Kidney glomerular epithelial cell (primary cell): ENCODE measurements at places on chromosomes 2 and 18.

- DNase-seq: no peak
Measured at GRCh38 chr2:59440491-59440890, 1113.0 kb downstream of the BCL11A start.

GRCh38 chr2:209463835-209464234, 40.0 kb downstream of the MAP2 start:
- no peak for DNase-seq

DNA sequence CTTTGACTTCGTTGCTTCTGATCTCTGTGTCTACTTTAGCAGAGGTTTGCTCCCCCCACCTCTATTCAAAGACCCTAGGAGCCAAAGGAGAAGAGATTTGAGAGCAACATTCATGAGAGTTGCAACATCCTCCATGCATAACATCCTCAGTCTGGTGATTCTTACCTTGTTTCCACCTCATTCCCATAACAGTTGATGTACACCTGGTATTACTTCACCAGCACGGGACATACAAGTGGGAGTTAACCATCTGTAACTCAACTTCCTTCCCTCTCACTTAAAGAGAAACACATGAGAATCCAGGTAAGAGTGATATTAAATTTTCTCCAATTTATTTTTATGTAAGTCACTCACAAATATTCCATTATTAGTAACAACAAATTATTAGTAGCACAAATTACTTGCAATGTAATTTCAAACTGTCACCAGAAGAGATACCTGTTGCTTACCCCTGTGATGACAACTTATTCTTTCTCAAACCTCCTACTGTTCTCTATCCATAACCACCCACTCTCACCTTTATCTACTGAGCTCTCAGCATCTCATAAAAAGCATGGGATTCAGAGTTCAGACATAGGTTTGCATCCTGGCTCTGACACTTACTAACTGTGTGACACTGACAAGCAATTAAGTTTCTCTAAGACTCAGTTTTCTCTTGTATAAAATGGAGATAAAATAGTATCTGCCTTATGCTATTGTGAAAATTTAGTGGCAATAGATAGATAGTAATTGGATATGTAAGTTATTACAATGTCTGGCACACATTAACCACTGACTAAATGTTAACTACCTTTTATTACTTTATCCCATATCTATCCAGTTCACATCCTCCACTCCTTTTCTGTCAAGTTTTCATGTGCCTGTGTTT, 184.6 kb upstream of the SRD5A2 start:
- no peak for DNase-seq

DNA sequence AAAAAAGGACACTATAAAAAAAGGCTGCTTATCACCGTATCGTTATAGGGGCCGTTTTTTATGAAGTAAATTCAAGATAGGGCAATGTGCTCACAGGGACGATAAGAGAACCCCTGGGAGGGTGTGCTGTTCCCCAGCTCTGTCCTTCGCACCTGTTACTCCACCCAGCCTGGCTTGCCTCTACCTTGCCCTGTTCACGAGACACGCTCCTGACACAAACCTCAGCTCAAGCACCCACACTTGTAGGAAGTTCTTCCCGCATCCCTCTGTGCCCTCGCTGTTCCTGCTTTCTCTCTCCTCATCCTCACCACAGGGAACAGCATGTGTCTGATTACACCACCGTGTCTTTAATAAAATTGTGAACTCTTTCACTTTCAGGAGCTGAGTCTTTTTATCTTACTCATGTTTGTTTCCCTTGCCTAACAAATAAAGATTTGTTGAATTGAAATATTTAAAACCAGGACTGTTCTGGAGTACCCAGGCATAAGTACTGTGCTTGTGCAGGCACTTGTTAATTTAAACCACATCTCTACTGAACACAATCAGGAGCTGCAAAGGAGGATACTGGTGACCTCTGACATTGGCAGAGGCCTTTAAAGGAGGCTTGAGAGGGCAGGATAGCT, 26.0 kb upstream of the KIDINS220 start:
- no peak for DNase-seq

- DNase-seq: no peak
Measured at GRCh38 chr18:9786631-9787030, 78.5 kb downstream of the RAB31 start.

DNA sequence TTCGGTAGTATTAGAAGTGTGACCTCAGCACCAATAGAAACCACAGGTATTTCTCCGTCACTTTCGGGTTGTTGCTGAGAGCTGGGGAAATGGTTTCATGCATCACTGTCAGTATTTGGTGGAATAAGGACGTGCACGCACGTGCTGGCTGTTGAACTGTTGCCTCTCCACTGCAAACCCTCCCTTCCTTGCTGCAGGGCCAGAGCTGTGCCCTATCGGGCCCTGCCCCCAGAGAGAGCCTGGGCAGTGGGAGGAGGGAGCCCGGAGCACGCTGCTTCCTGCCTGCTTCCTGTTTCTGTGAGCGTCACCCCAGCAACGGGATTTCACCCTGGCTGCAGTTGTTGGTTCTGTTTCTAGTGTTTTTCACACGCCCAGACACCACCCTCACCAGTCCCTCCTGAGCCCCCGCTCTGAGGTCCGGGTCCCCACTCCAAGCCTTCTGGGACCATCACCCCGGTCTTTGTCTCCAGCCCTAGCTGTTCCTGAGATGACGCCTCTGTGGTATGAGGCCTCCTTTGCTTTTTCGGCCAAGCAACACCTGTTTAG, 47.4 kb downstream of the LRRFIP1 start:
- peak; percentile 89 for DNase-seq

DNA sequence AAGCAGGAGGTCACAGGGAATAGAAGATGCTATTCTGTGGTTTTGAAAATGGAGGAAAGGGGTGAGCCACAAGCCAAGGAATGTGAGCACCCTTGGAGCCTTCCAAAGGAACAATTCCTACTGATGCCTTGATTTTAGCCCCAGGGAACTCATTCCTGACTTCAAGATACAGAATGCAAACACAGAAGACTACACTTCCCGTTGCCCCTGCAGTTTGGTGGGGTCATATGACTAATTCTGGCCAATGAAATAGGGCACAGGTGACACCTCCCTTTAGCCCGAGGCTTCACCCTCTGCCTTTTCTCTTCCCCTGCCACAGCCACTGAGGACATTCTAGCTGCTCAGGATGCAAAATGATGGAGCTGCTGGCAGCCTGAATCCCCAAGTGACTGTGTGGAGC, 126.1 kb downstream of the INHBB start:
- DNase-seq: no peak

DNA sequence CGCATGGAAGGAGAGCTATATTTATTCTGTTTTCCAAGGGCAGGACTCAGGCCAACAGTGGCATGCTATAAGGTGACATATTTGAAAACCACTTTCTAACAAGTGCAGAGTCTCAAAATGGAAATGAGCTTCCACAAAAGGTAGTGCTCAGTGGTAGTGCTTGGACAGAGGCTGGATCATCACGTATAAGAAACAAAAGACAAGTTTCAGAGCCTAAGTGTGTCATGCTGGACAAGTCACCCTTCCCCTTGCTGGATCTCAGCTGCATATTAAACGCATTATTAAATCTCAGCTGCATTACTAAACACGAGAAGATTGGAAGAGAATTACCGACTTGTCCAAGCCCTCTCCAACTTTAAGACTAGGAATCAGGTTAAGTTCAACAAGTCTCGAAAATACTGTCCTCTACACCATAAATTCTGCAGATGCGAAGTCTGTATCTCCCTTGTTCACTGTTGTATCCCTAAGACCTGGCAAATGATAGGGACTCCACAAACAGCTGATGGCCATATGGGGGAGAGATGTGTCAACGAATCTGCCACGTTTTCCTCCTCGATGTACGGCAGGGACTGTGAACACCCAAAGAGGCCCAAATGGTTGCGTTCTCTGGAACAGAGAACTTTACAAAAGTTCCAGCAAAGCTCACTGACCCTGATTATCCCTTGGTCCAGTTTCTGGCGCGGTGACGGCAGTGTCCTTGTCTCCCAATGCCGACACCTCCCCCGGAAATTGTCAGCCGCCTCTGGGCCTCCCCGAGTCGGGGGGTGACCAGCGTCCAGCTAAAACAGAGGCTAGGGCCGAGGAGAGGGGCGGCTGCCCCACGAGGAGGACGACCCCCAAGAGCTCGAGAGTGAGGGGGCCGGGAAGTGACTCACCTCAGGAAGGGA, 611 bp downstream of the NOL10 start:
- peak; percentile 4 for DNase-seq

DNA sequence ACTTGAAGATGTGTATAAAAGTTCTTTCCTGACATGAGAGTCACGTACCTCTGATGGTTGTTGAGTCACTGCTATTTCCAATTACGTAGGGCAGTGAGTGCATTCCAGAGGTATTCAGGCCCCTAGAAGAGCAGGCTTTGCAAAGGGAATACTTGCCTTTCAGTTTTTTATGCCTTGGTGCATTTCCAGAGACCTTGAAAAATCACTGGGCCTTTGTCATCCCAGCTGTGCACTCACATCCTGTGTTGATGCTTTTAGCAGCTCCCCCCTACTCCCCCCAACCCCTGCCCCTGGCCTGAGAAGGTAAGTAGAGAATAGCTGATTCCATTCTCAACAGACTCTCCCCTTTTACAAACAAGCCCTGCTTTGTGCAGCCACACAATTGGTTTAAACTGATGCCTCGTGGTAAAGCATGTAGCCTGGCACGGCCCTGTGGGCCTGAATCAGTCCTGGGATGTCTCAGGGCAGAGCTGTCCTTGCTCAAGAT, 174.2 kb downstream of the PRPF40A start:
- peak; percentile 93 for DNase-seq

- no peak for DNase-seq
Measured at GRCh38 chr2:144183727-144184126, 336.2 kb downstream of the ZEB2 start.

- DNase-seq: no peak
Measured at GRCh38 chr2:119024568-119024967, 82.6 kb downstream of the MARCO start.

DNA sequence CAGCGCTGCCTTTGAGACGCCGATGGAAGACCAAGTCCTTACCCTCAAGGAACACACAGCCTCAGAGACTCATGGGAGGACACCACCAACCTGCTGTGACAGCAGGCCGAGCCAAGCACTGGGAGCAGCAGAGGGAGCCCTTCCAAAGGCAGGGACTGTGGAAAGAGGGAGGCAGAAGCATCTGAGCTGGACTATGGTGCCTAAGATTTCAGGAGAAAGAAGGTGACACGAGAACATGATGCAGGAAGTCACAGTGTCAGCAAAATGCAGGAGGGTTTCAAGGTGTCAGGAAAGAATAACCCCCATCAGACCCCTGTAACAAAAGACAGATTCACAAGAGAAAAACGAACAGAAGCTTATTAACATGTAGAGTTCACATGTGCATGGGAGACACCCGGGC, 24.2 kb upstream of the COX7A2L start:
- no peak for DNase-seq

DNA sequence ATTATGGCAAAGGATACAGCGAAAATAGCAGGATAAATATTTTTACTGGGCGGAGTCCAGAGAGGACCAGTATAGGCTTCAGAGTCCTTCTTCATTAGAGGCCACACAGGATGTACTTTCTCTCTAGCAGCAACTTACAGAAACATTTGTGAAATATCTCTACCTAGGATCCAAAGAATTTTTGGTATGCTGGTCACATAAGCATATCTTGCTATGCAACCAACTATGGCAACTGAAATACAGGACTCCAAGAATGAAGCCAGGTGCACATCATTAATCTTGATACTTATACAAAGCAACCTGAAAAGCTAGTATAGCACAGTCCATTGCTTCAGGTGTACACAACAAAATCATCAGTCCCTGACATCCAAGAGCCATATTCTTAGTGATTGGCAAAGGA, 59.1 kb upstream of the NABP1 start:
- no peak for DNase-seq

- peak; percentile 70 for DNase-seq
Measured at GRCh38 chr2:43178602-43179542, 47.5 kb downstream of the ZFP36L2 start.

- DNase-seq: no peak
Measured at GRCh38 chr2:109246176-109246575, 117.2 kb downstream of the SH3RF3 start.

DNA sequence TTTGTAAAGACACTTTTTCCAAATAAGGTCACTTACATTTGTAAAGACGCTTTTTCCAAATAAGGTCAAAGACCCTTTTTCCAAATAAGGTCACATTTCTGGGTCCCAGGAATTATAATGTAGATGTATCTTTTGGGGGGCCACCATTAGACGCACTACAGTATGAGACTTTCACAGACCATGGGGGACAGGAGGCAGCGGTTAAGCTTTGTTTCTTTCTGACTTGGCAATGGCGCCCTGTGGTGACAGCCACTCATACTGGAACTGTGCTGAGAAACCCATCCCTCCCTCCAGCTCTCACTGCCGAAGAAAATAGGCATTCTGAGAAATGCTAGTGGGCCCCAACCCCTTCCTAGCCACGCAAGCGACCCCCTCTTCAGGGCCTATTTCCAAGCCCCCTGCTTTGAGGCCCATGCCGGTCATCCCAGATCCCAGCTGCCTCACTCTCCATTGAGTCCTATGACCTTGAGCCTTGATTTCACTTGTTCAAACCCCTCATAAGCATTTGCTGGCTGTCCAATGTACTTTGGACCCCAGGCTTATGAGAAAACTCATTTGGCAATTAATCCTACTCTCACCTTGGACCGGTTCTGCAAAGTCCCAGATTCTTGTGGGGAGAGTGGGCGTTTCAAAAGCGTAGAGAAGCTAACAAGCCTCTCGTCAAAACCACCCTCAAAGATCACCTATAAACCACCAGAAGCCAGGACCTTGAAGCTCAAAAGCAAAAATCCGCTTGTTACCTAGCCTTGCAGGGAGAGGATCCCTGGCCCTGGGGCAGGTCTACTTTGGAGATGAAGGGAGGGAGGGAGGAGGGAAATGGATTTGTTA, 11.3 kb upstream of the SPATA3 start:
- no peak for DNase-seq

DNA sequence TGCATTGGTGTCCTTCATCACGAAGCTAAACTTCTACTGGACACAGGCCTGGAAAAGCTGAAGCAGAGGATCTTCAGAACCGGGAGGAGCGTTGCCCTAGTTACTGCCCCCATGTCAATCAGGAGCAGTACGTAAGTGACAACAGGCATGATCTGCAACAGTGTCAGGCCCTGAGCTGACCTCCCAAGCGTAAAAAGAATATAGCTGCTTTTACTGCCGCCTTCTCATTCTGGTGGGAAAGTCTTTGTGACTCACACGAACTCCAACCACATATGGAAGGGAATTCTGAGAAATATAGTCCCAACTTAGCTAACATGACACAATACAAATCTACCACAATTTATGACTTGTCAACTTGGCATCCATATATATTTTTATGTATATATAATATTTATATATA, 1007.7 kb upstream of the CDH2 start:
- no peak for DNase-seq

DNA sequence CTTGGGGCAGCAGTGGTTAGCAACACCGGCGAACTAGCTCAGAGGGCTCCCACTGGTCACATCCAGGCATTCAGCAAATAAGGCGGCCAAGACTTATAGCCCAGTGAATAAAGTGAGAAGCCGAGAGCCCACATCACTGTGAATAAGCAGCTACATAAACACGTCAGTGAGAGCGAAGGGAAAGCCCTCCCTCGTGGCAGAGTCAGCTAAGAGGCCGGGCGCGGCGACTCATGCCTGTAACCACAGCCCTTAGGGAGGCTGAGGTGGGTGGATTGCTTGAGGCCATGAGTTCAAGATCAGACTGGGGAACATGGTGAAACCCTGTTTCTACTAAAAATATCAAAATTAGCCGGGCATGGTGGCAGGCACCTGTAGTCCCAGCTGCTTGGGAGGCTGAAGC, 5.2 kb downstream of the D2HGDH start:
- peak; percentile 6 for DNase-seq
